ENCODE measurements at places on chromosomes 2 and 18.

DNA sequence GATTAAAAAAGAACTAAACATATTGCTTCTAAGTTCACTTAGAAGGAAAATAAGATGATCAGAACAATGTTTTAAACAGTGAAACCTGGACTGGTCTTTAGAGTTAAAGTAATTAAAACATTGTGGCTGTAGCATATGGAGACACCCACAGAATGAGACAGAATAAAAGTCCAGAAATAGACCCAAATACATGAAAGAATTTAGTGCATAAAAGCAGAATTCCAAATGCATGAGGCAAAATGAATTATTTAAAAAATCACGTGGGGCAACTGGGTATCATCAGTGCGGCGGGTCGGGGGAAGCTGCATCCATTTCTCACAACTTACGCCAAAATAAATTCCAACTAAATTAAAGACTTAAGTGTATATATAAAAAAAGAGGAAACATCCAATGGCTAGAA, 12.1 kb downstream of the RNF149 start:
- no peak for DNase-seq

GRCh38 chr2:150389447-150389846, 98.0 kb downstream of the RND3 start:
- DNase-seq = no peak

DNA sequence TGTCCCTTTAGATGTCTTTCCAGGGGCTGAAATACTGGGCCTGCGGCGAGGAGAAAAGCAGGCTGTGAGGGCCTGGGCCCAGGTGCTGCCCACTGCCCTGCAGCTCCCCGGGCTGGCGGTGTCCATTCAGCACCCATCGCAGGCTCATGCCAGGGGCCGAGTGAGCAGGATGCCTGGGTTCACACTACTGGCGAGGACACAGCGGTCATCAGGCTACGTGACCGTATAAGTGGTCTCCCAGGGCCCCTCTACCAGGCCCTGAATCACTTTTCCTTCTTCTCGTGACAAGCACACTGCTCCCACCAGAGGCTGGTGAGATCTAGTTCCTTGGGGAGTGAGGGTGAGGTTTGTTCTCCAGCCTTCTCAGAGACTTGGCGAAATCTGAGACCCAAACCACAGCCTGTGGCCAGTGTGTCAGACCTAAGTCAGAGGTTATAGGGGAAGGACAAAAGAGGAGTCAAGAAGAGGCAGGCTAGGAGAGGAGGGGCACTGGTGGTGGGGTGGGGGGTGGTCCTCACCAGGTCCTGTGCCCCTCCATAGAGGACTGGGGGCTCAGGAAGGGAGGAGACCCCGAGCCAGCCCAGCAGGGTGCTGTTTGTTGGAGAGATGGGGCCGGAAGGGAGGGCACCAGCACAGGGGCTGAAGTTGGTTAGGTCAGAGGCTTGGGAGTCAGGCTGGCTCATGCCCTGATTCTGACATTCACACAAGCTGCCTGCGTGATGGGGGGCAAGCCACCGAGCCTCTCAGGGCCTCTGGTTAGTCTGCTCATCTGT, 6.6 kb upstream of the SEMA4C start:
- no peak for DNase-seq

- DNase-seq = no peak
Observed at GRCh38 chr2:65136253-65136652, 6.3 kb upstream of the RAB1A start.

- no peak for DNase-seq
Observed at GRCh38 chr18:11823545-11823944, 27.7 kb upstream of the CHMP1B start.

- DNase-seq = no peak
Observed at GRCh38 chr18:6414118-6414722, 491 bp downstream of the L3MBTL4 start.

DNA sequence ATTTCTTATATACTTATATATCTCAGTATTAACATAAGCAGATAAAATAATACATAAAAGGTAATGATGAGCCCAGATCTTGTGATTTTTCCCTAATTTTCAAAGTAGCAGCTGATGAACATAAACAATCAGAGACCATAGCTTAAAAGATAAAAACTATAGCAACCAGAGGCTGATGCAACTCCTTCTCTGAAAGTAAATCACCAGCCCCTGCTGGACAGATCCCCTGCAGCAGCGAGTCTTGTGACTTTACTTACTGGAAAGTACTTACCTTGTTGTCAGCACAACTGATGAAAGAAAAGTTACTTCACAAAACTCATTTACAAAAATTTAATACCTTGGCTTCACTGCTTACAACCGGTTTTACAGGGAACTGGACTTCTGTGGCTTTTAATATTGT, 67.3 kb downstream of the GORASP2 start:
- DNase-seq = no peak

- DNase-seq = no peak
Observed at GRCh38 chr18:45253056-45253565, 362.2 kb upstream of the SLC14A2 start.

DNA sequence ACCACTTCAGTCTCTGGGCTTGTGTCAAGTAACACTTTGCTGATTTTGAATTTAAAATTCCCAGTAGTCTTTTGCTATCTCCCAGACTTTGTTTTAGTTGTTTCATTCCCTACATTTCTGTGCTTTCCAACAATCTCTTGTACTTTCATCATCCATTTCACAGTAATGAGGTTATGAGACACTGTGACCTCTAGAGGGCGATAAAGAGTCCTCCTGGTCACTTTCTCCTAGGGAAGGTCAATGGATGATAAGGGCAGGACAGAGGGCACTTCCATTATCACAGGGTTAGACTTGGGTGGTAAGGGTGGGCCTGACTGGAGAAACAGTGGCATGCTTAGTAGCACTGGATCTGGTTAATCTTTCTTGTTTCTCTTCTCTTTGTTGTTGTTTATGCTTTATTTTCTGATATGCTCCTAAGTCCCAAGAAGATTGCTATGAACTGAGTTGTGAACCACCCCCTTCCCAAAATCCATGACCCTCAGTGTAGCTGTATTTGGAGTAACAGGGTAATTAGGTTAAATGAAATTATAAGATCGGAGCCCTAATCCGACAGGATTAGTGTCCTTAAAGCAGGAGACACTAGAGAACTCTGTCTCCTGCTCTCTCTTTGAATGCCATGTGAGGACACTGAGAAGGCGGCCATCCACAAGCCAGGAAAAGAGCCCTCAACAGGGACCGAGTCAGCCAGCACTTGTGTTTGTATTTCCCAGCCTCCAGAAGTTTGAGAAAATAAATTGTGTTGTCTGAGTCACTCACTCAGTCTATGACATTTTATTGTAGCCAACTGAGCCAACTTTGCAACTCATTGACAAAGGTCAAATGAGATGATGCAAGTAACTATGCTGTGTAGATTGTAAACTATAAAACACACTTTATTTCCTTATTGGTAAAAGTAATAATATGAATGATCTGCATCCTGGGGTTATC, 779.2 kb downstream of the CNTNAP5 start:
- DNase-seq = peak; percentile 6

- no peak for DNase-seq
Observed at GRCh38 chr2:219918944-219919343, 291.5 kb downstream of the SLC4A3 start.

DNA sequence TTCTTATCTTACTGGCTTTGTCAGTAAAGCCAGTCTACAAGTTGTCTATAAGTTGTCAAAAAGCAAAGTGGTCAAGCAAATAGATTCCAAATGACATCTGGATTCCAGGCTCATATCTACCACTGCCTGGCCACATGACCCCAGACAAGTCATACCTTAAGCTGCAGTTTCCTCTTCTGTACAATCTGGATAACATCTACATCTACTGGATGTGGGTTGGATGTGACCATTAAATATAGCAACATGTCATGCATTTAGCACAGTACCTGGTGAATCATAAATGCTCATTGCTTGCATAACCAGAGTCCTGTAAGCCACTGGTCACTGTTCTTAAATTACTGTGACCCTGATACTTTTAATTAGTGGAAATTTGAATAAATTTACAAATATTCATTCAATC, 16.8 kb downstream of the COBLL1 start:
- DNase-seq = no peak

DNA sequence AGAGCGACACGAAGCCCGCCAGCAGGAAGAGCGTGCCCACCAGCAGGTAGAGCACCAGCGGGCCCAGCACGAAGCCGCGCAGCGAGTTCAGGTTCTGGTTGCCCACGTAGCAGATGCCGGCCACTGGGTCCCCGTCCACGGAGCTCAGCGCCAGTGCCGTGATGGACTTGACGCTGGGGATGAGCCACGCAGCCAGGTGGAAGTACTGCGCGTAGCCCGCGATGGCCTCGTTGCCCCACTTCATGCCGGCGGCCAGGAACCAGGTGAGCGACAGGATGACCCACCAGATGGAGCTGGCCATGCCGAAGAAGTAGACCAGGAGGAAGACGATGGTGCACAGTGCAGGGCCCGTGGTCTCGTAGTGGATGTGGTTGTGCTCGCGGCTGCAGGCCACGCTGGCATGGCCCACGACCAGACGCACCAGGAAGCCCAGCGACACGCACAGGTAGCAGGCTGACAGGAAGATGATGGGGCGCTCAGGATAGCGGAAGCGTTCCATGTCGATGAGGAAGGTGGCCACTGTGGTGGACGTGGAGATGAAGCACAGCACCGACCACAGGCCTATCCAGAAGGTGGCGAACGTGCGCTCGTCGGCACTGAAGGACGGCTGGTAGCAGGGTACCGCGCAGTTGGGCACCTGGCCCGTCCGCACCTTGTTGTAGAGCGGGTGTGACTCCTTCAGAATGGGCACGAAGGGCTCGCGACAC, 2.1 kb downstream of the FZD5 start:
- peak; percentile 53 for DNase-seq

DNA sequence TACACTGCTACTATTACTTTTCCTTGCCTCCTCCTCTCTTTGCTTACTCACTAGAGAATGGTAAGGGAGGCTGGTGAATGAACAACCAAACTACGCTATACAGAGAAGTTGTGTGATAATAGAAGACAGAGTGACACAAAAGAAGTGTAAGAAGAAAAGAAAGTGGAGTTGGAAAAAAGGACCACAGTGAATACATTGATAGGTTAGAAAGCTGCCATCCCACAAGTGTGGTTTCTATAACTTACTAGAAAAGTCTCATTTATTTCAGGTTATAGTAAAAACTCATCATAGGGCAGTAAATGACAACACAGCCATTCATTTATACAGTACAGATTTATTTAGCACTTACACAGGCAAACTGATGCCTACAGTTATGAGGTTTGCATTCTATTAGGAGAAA, 77.3 kb downstream of the TTC21B start:
- no peak for DNase-seq

GRCh38 chr18:75574187-75574586, 146.7 kb upstream of the SMIM21 start:
- no peak for DNase-seq

GRCh38 chr2:158482594-158482993, 25.8 kb downstream of the PKP4 start:
- no peak for DNase-seq

- DNase-seq = no peak
Observed at GRCh38 chr2:95039363-95039762, 13.9 kb downstream of the MAL start.

DNA sequence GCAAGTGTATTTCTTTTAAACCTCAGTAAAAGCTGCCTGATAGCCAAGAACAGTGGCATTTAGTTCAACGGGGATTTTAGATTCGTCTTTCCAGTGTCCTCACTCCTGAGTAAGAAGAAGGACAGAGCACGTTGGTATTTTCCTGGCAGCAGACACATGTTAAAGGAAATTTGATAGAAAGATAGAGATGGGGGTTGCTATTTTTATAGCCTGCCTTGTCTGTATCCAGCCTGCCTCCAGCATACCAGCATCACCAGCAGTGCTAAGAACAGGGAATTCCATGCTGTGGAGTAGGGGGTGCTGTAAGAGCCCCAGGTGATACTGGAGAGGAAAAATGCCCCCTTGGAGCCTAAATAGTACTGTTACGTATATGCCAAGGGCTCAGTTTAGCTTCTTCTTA, 1.1 kb upstream of the SMYD1 start:
- no peak for DNase-seq

DNA sequence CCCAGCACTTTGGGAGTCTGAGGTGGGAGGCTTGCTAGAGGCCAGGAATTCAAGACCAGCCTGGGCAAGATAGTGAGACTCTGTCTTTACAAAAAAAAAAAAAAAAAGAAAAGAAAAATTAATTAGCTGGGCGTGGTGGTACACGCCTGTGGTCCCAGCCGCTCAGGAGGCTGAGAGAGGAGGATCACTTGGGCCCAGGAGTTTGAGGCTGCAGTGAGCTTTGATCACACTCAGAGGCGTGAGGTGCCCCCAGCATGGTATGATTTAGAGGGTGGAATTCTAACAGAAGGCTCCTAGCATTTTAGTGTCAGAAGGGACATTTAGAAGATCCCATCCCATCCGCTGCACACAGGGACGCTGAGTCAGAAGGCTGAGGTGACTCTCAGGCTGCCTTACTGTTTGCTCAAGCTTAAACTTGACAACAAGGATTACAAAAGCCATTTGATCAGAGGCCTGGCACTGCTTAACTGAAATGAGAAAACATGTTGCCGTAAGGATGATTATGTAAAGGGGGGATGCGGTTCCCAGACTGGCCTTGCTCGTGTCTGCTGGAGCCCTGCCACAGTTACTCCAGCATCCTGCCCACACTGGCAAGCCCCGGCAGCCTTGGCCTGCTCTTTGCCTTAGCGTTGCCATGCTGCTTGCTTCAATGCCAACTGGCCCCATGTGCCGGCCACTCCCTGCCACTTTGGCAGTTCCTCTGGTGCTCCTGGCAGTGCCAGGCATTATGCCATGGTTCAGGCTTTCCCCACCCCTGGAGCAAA, 45.6 kb upstream of the SLC1A4 start:
- peak; percentile 40 for DNase-seq

- DNase-seq = no peak
Observed at GRCh38 chr18:63205791-63206252, 113.7 kb downstream of the BCL2 start.

All from A549 (cell line).